ENCODE measurements at places on chromosomes 12 and 14.

DNA sequence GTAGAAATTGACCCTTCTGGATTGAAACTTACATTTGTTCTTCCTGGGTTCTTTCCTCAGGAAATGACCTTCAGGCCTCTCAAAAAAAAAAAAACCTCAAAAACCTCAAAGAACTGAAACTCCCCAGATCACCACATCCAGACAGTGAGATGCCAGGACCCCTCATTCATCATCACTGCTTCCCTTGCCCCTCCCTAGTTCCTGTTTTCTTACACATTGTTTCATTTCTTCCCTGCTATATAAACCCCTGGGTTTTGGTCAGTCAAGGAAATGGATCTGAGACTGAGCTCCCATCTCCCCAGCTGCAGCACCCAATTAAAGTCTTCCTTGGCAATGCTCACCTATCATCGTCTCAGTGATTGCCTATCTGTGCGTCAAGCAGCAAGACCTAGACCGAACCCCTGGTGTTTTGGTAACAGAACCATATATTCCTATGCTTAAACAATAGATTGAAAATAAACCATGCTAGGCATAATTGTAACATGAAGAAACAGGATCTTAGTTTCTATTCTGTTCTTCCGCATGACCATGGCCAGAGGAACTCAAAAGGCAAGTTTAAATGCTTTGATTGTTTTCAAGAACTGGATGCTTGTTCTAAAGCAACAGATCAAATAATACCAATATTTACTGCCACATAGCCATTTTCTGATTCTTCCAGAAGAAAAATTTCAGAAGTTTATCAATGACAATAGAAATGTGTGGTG, 108.0 kb upstream of the MAX start:
- no peak for DNase-seq

GRCh38 chr14:81009346-81009745, 53.9 kb downstream of the TSHR start:
- DNase-seq: no peak

GRCh38 chr14:69105326-69105725, 47.6 kb downstream of the DCAF5 start:
- no peak for DNase-seq

- no peak for DNase-seq
Observed at GRCh38 chr12:107131832-107132616, 38.7 kb upstream of the CRY1 start.

GRCh38 chr12:105257321-105257728, 21.4 kb upstream of the APPL2 start:
- DNase-seq: no peak

- DNase-seq: no peak
Observed at GRCh38 chr14:87837296-87837695, 155.7 kb downstream of the GALC start.

DNA sequence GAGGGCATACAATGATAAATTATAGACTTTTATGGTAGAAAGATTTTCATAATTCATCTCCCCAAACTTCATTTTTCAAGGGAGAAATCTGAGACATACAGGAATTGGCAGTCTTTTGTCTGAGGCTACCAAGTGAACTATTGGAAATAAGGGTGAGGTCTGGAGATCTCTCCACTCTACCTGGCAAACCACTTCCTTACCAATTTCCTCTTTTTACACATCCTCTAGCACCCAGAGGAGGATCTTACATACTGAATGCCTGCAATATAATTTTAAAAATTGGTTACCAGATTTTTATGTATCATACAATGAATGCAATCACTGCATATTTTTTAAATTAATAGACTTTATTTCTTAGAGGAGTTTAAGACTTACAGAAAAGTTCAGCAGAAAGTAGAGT, 6.6 kb downstream of the PDE6H start:
- DNase-seq: no peak

DNA sequence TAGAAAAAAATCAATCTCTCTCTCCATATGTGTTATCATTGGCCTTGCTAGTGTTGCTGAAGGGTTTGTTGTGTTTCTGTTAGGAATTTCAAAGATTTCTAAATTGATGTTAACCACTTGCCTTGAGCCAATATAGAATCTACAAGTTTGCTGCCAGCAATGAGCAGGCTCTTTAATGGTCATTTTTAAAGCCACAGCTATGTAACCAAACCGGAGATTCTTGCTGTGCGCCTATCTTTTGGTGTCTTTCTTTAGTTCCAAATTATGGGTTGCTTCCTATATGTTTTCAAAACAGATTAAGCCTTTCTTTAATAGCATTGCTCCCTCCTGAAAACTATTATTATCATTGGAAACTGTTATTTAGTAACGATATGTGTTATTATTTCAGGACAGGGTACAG, 545.7 kb downstream of the DIO2 start:
- no peak for DNase-seq

- DNase-seq: no peak
Observed at GRCh38 chr14:38873941-38874612, 229.0 kb downstream of the SEC23A start.

DNA sequence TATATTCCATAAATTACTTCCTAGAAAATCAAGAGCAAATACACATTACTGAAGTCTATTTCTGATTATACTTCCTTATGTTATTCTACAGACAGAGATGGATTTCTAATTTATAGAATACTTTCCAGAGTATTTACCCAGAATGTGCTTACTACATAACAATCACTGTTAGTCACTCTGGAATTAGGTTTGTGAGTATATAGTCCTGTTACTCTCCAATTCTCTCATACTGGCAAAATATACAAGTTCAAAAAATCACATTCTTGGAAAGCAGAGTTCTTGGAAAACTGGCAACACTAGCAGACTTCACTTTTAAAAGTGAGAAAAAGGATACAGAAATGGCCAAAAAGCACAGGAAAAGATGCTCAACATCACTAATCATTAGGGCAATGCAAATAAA, 7.3 kb downstream of the PPP2R5E start:
- no peak for DNase-seq

Data from WTC11 (cell line).